Stimulated activated CD8-positive, alpha-beta memory T cell treated with anti-CD3 and anti-CD28 coated beads, Interleukin-4, amount 100 ng/mL, for 4 hours (primary cell): ENCODE measurements at places on chromosomes 5 and 9.

GRCh38 chr9:132944294-132945185 lies at the start of gene TSC1:
TSC1 (minus strand) TSS chr9:132944616; CDS start chr9:132928872, 15,744 bp downstream.
- peak; percentile 95 for DNase-seq

DNA sequence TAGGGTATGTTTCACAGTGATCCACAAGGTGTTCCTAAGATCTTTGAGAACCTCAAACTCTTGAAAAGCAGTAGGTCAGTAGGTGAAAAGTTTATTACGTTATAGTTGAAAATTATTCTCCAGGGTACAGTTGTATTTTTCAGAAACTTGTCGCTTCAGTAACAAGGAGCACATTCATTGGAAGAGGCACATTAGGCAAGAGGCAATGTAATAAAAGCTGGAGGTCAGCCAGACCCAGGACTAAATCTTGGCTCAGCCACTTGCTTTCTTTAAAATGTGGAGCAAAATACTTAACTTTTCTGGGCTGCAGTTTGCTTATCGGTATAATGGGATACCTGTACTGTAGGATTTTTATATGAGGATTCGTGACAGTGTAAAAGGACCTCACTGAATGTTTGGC lies 45.6 kb downstream of the TLE4 start:
- no peak for DNase-seq

DNA sequence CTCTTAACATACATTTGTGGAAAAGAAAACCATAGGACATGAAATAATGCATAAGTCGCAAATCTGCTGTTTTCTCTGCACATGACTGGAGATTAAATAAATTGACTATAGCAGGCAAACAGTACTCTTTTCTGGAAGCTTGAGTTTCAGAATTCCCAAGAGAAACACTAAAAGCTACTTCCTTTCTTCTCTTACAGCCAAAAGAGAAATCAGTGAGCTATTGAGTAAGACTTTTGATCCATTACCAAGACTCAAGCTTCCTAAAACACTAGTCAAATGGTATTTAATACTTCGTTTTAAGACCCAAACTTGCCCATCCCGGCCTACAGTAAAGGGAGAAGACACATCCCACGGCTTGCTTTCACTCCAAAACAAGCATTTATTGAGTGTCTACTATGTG lies 335.8 kb upstream of the PUM3 start:
- DNase-seq, result no peak

GRCh38 chr5:65952259-65952658 lies 25.9 kb downstream of the ERBIN start:
- no peak for DNase-seq

DNA sequence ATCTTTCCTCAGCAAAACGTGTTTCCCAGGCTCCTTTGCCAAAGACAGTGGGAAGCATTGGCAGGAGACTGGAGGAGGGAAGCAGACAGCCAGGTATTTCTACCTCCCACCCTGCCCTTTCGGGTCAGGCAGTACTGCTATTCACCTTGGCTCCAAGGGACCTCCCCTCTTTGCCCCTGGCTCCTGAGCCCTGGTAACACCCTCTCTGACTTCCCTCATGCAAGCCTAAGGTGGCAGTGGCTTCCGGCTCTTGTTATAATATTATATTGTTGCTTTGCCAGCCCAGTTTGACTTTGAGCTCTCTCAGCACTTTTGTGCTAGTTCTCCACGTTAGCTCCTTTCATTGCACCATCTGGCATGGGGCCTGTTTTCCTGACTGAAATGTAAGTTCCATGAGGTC lies 81.6 kb upstream of the IFNK start:
- DNase-seq, result no peak

- no peak for DNase-seq
Observed at GRCh38 chr9:2686911-2687310, 30.4 kb upstream of the KCNV2 start.

- no peak for DNase-seq
Observed at GRCh38 chr5:159911349-159911748, 4.9 kb upstream of the ADRA1B start.

- DNase-seq, result no peak
Observed at GRCh38 chr9:98778711-98779530, 17.4 kb downstream of the ANKS6 start.

- no peak for DNase-seq
Observed at GRCh38 chr9:93572636-93573515, 3.5 kb upstream of the PHF2 start.

GRCh38 chr5:134545070-134545868 lies 19.8 kb downstream of the JADE2 start:
- no peak for DNase-seq

GRCh38 chr5:138875946-138876345 lies 811 bp upstream of the LRRTM2 start:
- DNase-seq, result no peak

- no peak for DNase-seq
Observed at GRCh38 chr9:36149197-36149596, 12.7 kb downstream of the GLIPR2 start.

DNA sequence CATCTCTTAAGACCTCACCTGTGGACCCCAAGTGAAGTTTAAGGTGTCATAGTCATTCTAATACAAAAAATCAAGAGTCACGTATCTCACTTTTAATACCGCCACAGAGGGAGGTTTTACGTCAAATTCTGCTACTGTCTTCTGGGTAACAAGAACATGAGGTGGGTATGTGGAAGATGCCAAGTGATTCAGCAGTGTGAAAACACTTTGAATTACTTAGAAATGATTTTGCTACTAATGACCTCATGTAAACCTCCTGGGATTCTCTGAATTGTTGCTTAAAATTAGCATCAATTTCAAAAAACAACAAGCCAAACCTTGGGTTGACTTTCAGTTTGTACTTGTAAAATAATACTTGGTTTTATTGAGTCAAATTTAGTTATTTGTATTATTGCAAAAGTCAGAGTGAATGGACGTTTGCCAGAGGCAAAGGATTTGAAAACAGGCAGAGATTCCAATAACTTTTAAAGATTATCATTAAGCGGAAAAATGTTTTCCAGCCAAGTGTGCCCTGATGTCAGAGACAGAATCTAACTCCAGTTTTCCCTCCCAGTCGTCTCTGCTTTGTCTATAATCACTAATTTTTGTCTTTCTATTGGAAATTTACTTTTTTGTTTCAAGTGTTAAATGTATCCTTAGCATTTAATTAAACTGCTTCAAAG lies 8.8 kb downstream of the DMRT2 start:
- DNase-seq, result no peak

DNA sequence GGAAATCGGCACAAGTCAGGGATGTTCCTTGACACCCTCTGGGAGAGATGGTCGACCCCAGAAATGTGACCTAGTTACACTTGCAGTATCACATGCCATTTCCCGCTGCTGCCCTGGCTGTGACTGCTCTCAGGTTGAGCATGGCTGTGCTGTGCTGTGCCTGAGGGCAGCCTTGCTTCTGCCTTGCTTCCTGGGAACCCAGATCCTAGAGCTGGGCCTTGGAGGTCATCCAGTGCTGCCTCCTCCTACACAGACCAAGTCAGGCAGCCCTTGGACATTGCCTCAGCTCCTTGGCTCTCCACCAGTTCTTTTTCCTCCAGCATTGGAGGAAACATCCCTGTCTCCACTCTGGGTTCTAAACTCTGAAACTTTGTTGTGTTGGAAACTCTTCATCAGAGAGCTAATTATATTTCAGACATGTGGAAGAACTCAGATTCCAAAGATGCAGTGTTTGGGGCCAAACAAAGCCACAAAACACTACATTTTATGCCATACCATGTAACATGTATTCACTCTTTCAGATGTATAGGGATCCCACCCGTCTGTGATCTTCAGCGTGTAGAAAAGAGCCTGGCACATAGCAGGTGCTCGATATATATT lies 6.1 kb downstream of the MAMDC2 start:
- no peak for DNase-seq
